ENCODE measurements at places on chromosomes 1 and 21.

GRCh38 chr1:58769809-58770320, 14.0 kb downstream of the JUN start:
- no peak for DNase-seq

GRCh38 chr1:229447809-229448252, 13.9 kb upstream of the ACTA1 start:
- DNase-seq: no peak

- DNase-seq: no peak
Observed at GRCh38 chr1:43937179-43937865, 3.7 kb downstream of the ARTN start.

- no peak for DNase-seq
Observed at GRCh38 chr1:90502696-90503095, 214.4 kb downstream of the BARHL2 start.

DNA sequence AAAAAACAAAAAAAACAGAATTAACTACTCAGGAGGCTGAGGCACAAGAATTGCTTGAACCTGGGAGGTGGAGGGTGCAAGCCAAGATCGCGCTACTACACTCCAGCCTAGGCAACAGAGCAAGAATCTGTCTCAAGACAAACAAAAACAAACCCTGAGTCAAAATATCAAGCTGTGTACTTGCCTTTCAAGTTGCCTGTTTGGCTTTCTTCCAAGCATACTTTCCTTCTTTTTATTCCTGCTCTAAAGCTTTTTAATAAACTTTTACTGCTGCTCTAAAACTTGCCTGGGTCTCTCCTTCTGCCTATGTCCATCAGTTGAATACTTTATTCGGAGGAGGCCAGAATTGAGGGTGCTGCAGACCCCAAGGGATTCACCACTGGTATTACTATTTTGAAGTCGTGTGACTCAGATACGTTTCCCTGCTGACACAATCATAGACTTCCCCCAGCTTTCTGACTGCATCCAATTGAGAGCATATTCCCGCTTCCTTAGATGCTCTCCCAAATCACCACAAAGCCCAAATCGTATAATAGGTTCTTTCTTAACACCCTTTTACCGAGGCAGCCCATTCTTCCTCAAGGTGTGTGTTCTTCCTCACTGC, 3.5 kb upstream of the ACBD6 start:
- DNase-seq: no peak

DNA sequence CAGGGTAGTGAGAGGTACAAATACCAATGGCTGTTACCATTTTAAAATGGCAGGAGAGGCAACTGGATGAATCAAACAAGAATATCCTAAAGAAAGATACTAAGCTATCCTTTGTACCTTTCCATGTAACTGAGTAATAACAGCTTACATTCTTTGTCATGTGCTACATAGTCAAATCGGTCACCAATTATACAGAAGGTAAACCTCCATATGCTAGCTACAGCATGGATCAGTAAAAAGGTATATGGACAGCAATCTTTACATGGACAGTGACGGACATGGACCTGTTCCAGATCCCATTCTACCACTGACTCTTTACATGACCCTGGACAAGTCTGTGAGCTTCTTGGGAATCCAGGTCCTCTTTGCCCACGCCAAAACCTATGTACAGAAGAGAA, 13.4 kb upstream of the MRPL9 start:
- DNase-seq: no peak

- peak; percentile 40 for DNase-seq
Observed at GRCh38 chr1:235940285-235940684, 73.6 kb upstream of the LYST start.

- peak; percentile 65 for DNase-seq
Observed at GRCh38 chr21:44817914-44818639, at the start of gene SUMO3. TSS of gene SUMO3 (minus strand) at chr21:44818062. CDS start at chr21:44817968, 94 bp downstream.

DNA sequence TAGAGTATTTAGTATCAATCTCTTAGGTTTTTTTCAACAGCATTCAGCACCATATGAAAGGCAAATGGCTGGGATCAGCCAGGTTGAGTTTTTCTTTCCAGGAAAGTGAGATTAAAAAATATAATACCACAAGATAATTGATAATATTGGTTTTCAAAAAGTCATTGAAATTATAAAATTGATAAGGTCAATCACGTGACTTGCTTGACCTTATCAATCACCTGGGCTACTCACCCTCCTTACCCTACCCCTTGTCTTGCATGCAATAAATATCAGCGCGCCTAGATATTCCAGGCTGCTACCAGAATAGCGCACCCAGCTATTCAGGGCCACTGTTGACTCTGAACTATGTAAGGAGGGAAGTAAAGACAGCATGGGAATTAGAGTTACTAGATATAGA, 31.5 kb downstream of the EBNA1BP2 start:
- DNase-seq: no peak

GRCh38 chr1:53580009-53580400, 120.8 kb downstream of the DMRTB1 start:
- DNase-seq: no peak

- DNase-seq: no peak
Observed at GRCh38 chr1:68907491-68907890, 410.6 kb upstream of the DEPDC1 start.

DNA sequence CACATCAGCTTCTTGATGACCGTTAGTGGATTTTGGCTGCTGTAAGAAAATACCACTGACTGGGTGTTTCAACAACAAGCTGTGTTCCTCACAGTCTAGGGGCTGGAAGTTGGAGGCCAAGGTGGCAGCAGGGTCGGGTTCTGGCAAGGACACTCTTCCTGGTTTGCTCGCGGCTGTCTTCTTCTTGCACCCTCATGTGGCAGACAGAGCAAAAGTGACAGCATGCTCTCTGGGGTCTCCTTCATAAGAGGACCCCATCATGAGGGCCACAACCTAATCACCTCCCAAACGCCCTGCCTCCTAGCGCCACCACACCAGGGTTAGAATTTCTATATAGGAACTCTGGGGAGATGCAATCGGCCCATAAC, 18.6 kb upstream of the TSPEAR start:
- no peak for DNase-seq

DNA sequence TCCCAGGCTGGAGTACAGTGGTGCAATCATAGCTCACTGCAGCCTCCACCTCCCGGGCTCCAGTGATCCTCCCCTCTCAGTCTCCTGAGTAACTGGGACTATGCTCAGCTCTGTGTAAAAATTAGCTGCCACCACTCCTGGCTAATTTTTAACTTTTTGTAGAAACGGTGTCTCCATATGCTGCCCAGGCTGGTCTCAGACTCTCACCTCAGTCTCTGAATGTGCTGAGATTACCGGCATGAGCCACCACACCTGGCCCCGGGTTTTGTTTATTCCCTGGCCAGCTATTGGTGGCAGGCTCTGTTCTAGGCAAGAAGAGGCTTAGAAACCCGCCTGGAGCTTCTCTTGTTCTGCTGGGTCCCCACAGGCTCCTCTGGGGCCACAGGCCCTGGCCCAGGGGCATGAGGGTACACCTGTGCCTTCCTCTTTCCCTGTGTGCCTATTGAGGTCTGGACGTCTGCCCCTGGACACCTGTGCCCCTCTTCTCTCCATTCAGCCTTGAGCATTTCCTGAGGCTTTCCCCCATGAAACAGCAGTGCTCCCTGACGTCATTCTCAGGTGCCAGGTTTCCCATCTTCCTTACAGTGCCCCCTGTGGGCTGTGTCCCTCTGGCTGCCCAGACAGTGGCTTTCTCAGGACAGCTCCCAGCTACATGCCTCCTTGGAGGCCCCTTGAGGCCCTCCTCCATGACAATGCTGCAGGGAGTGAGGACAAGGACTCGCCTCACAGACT, 57.5 kb downstream of the PCP4 start:
- DNase-seq: no peak

- DNase-seq: no peak
Observed at GRCh38 chr1:4597020-4597419, 57.4 kb upstream of the AJAP1 start.

- DNase-seq: no peak
Observed at GRCh38 chr1:220550811-220551399, 23.0 kb downstream of the MARK1 start.

GRCh38 chr21:43771199-43771675, 4.9 kb downstream of the CSTB start:
- DNase-seq: no peak

DNA sequence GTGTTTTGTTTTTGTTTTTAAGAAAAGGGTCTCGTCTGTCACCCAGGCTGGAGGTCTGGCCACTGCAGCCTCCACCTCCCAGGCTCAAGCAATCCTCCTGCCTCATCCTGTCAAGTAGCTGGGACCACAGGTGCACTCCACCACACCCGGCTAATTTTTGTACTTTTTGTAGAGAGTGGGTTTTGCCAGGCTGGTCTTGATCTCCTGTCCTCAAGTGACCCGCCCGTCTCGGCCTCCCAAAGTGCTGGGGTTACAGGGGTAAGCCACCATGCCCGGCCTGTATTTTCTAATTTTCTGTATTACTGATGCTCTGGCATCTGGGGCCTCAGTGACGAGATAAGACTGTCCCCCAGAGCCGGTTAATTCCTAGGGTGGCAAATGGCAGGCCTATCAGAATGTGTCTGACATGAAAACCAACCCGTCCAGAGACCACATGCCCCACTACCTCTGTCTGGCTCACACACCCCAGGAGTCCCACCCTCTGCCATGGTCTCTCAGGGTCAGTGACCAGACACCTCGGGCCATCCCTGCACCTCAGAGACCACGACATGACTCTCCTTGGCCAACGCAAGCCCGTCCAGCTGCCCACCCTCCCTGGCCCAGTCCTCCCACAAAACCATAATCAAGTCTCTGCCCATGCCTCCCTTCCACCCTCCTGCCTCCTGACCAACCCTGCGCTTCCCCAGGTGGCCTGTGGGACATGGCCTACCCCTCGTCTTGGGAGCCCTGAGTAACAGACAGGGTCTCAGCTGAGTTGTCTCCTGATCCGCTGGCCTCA, 12.5 kb downstream of the NPHP4 start:
- DNase-seq: no peak

GRCh38 chr1:31299365-31299764, 2.5 kb downstream of the ZCCHC17 start:
- no peak for DNase-seq

GRCh38 chr1:50272912-50273311, 150.3 kb downstream of the DMRTA2 start:
- DNase-seq: no peak

DNA sequence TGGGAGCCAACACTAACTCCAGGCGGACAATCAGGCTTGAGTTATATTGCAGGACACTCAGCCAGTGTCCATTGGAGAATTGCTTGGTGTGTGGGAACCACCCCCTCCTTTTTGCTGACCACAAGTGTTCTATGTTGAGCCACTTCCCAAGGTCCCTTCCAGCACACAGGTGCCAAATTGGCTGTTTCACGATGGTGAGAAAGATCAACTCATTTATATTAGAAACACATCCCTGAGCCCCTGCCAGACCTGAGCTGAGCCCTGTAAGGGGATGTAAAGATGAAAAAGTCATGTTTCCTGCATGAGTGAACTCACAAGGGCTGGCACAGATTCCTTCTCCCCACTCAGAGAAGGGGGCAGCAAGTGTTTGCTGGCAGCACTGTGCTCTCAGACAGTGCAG, 96.5 kb downstream of the KCNN3 start:
- no peak for DNase-seq

DNA sequence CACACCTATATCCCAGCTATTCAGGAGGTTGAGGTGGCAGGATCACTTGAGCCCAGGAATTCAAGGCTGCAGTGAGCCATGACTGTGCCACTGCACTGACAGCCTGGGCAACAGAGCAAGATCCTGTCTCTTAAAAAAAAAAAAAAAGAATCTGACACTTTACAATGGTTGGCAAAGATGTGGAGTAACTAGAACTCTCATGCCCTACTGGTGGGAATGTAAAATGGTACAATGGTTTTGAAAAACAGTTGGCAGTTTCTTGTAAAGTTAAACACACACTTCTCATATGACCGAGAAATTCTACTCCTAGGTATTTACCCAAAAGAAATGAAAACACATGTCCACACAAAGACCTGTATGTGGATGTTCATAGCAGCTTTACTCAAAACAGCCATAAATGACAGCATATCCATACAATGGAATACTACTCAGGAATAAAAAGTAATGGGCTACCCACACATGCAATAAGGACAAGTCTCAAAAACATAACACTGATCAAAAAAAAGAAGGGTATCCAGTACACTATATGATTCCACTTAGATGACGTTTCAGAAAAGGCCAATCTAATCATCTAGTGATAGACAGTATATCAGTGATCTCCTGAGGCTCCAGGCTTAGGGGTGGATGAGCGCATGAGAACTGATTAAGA, 58.1 kb downstream of the HLCS start:
- DNase-seq: no peak

GRCh38 chr21:44455524-44456213, 359 bp downstream of the LRRC3 start:
- peak; percentile 34 for DNase-seq

GRCh38 chr1:223512057-223512456, 118.8 kb downstream of the CCDC185 start:
- DNase-seq: no peak

- DNase-seq: no peak
Observed at GRCh38 chr1:37035014-37035691, 838 bp upstream of the GRIK3 start.

- DNase-seq: no peak
Observed at GRCh38 chr1:164905869-164906268, 346.9 kb downstream of the PBX1 start.

DNA sequence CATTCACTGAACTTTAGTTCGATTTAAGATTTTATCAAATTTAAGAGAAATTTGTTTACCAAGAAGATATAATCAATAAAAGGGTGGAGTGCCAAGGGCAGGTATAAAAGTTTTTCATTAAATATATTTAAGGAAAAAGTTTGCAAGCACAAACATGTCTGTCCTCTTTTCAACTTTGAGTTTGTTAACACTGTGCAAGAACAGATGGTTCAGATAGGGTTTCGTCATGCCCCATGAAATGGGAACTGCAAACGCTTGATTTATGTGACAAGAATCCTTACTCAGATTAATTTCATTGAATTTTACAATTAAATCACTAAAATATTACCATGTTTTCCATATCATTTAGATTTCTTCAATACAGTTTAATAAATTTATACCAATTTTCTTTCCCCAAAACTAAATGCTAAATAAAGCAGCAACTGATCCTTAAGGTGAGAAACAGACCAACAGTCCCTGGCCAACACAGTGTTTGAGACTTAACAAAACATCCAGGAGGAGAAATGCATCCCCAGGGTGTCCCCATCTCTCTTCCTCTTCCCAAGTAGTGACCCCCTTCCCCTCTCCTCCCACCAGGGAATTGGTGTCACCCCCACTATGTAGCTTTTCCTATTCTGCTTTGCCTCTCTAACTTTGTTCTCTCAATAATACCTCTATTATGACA, 292.9 kb downstream of the LTN1 start:
- DNase-seq: no peak

DNA sequence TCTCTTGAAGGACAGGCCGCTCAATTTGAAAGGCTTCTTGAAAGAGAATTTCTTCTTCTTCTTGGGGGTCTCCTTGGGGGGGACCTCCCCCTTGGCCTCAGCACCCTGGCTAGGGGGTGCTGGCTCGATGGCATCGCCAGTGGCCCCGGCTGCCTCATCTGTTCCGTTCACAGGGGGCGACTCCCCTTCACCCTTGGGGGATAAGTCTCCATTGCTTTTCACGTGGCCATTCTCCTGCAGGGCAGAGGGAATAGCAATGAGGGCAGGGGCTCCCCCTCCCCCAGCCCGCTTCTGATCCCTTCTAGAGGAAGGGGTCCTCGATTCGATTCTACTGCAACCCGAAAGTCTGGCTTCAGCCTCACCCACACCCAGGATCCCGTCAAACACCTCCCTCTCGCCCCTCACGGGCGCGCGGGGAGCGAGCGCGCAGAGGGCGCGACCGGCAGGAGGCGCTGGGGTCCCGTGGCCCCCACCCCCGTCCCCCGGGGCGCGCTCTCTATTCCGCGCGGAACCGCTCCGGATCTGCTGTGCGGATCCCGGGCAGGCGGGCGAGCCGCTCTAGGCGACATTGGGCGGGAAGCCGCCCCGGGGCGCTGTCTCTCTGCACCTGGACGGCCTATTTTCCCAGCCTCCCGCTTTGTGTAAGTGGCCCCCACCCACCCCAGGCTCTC, 1.0 kb downstream of the MARCKSL1 start:
- DNase-seq: peak; percentile 18

Data from AML-193 (cell line).